Endothelial cell (in vitro differentiated cells): ENCODE measurements at places on chromosomes 7 and 10. TPM values are rescaled to one million over a fixed set of nuclear protein-coding genes. Genes with fewer than 3 reads are reported as not detected.

GRCh38 chr7:100220586-100221230, 959 bp downstream of the PVRIG start:
- no peak for DNase-seq

DNA sequence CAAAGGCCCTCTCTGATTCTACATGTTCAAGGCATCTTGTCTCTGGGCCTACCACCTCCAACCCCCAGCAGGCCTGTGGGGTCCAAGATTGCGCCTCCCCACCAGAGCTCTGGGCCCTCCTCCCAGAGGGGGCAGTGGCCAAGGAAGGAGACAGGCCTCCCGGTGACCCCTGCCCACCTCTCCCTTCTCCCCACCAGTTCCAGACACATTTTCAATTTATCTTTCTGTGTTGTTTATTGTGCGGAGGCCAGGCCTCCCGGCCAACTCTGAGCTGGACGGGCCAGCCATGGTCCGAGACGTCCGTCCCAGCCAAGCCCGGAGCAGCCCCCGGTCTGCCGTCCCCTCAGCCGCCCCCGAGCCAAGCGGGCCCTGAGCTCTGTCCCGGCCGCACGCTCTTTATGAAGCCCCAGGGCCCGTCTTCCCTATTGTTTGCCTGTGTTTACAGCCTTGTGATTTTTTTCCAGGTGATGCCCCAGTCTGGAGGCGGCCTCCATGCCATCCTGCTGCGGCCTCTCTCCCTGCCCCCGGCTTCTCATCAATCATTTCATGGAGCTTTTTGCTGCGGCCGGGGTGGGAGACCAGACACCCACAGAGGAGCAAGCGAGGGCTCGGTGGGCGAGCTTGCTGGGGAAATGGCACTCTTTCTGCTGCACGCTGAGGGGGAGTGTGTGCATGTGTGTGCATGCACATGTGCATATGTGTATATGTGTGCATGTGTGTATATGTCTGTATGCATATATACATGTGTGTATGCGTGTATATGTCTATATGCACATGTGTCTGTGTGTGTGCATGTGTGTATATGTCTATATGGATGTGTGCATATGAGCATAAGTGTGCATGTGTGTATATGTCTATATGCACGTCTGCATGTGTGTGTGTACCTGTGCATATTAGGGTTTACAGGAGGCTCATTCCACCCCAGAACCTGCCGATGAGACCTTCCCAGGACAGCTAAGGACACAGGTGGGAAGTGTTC, 52.7 kb upstream of the ELN start:
- DNase-seq: no peak

The CPA5 gene
- total RNA-seq: not detected

The PYROXD2 gene
- 5.8 TPM for total RNA-seq

- DNase-seq: no peak
These were observed 226.7 kb downstream of the TCF7L2 start for GRCh38 chr10:113176652-113177155.

DNA sequence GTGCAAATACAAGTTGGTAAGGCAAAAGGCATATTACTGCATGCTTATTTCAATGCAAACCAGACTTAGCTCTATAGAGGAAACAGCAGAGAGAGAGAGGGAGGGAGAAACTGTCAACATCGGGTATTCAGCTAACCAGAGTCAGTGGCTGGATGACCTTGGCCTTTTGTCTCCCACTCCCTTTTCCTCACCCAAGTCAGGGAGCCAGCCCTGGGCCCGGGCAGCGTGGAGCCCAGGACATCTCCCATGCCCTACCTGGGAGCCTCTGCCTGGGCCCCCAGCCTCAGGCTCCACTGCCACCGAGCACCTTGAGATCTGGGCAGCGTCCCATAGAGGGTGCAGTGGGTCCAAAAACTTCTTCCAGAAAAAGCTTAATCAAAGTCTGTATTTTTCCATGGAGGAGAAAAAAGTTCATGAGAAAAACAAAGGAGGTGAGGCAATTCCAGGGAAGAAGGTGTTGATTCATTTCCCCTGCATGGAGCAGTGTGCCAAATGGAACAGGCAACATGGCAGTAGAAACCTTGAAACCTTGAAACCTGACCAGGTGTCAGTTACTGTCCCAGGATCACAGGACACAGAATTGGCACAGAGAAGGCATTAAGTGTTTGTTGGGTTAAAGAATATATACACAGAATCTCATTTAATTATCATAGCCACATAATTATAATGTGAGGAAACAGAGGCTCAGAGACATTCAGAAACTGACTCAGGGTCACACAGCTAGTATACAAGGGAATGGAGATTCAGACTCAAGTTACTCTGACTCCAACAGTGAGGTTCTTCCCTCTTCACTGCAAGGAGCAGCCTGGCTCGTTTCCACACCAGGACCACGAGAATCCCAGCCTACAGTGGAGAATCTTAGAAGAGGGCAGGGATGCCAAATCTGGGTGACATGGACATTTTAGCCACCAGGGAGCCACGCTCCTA, 5.8 kb upstream of the NCOA4 start:
- DNase-seq: no peak

DNA sequence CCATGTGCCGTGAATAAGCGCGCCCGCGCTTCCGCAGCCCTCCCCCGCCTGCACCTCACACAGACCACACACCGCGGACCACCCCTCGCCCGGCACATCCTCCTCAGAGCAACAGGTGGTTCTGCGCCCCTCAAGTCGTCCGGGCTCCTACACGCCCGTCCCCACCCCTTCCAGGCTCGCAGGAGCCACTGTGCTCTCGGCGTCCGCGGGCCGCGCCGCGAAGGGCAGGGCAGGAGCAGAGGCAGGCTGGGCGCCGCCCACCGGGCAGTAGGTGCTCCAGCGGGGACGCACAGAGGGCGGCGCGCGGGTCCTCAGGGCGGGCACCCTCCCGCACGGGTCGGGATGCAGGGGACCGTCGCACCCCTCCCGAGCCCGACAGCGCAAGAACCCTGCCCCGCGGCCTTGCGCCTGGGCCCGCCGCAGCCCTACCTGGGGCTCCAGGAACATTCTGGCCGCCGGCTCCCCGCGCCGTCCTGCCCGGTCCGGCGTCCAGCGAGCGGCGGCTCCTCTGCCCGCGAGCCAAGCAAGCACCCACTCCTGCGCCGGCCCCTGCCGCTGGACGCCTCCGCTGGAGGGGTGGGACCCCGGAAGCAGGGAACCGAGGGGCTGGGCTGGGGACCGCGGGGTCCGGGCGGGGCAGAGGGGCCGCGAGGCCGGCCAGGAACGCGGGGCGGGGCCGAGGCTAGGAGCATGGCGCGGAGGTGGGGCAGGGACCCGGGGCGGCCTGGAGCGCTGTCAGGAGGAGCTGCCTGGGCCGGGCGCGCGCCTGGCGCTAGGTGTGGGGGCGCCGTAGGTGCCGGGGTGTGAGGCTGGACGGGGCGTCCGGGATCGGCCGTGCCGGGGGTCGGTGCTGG, 37.4 kb downstream of the RASGEF1A start:
- peak; percentile 24 for DNase-seq

The HOXA1 gene
- total RNA-seq: 3.5 TPM

DNA sequence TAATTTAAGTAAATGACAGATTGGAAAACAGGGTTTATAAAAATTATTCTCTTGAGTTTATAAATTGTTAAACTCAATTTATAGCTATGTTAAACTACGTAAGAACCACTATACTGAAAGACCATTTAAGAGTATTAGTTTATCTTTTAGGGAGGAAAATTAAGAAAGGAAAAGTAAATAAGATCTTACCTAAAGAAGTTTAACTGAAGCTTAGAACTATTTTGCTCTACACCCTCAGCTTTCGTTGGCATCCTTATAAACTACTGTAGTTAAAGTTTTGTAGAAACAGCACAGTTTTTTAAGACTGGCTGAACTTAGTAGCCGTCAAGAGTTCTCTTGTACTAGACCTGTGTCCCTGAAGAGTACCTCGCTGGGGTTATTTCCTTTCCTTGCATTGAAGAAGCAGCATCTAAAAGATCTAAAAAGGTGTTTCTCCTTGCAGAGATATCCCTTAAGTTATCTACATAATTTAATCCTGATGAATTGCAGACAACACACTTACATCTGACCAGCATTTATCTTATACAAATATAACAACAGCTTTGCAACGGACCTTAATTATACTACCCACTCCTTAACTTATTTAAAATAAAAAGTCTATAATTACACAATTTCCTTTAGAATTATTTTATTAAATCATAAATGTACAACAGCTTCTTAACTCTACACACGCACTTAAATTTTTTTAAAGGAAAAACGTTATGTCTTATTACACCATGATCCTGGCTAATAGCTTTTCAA, 9.1 kb downstream of the HNRNPA2B1 start:
- DNase-seq: no peak

DNA sequence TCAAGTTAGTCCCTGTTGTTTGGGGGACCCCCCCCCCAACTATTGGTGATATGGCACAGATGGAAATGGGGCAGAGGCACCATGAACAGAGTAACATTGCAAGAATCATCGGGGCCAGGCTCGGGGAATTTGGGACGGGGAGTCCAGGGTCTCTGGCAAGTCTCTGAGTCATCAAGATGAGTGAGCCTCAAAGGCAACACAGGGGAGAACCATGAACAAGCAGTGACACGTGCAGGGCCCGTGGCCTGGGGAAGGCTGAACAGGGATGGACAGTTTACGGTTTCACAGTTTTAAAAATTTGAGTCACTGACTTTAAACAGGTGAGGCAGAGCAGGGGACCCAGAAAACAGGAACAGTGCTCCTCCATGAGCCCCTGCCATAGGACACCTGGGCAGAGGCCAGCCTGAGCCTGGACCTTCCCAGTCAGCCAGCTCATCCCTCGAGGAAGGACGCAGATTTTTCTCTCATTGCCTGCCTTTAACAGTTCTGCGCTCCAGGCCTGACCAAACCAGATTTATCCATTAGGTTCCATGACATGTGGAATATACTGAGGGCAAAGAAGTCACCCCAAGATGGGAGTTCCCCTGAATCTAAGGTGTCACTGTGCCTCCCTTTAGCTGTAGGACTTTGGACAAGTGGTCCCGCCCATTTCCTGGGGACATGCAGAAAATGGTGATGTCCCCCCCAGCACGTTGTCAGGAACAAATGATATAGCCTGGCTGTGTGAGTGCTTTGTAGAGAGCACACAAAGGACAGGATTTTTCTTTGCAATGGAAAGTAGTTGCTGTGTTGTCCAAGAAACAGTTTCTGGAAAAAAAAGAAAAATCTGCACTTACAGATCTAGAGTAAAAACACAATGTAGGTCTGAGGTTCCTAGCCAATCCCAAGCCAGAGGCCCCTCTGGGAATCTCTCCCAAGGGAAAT, 23.8 kb downstream of the CHST15 start:
- no peak for DNase-seq

DNA sequence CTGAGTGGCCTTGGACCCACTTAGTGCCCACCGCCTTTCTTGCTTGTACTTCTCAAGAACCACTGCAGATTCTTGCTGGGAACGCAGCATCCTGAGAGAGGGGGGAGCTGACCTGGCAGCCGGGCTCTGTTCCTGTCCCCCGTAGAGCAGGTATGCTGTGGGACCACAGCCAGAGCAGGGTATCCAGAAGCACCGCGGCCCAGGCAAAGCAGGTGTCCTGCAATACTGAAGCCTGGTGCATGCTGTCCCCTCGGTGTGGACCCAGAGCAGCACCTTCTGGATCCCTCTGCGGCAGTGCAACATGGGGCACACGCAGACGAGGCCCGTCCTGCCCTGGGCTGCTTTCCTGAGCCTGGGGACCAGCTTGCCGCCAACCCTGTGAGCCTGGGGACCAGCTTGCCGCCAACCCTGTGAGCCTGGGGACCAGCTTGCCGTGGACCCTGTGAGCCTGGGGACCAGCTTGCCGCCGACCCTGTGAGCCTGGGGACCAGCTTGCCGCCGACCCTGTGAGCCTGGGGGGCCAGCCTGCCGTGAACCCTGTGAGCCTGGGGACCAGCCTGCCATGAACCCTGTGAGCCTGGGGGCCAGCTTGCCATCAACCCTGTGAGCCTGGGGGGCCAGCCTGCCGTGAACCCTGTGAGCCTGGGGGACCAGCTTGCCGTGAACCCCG, 60.9 kb upstream of the ADGRA1 start:
- DNase-seq: no peak

DNA sequence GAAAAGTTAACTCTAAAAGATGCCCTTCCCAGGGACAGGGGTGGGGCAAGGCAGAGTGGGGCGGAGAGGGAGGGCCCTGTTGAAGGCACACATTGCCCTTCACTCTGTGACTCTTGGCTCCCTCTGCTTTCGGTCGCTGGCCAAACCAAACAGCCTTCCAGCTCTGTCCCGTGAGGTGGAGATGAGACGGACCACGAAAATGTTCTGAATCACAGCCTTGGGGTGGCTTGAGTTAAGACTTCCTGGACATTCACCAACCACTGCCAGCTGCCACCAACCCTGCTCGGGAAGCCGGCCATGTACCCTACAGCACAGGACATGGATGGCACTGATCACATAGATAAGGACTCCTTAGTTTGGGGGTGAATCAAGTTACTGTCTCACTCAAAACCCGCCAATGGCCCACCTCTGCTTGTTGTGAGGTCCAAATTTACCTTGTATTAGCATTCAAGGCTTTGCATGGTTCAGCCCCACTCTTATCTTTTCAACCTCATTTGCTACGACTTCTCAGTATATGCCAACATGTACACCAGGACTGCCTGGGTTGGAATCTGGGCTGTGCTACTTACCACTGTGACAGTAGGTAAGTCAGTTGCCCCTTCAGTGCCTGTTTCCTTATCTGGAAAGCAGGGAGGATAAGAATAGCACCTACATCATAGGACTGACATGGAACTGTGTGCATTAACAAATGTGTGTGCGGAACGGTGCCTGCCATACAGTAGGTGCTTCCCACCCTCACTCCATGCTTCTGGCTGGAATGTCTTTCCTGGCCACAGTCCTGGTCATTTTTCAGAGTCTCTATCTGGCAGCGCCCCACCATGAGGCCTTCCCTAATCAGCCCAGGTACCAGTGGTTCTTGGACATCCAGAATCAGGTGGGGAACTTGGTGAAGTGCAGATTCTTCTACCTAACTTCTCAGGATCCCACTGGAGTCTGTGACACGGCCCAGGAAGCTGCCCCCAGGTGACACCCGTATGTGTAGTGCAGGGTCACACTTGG, 28.0 kb downstream of the ITPRIP start:
- DNase-seq: no peak

The TMEM139 gene
- total RNA-seq: 0.23 TPM

The RASA4 gene
- total RNA-seq: 20.4 TPM

DNA sequence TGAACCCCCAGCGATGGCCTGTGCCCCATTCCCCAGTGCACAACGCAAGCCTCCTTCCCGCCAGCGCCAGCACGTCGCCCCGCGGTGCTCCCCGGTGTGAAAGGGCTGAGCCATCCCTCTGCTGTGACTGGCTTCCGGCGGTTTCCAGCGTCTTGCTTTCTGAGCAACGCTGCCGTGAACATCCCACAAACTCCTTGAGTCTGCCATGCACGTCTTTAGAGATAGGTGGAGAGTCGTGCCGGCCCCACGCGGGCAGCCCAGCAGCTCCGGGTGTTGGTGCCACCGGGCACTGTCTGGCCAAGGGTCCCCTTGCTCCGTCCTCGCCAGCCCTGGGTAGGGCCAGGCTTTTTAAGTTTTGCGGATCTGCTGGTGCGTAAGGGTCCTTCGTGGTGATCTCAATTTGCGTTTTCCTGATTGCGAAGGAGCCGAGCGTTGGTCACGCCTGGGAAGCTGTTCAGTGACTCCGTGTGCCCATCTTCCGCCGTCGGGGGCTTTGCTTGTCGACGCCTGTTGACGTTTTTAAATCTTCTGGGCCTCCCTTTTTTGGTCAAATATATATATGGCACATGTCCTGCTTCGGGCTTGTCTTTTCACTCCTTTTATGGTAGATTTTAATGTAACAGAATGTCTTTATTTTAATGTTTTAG, 70.6 kb downstream of the FOXL3 start:
- no peak for DNase-seq

- DNase-seq: no peak
These were observed 69.3 kb upstream of the PDZD8 start for GRCh38 chr10:117444497-117445040.
